Right cardiac atrium (tissue), 5 donors: ENCODE measurements at places on chromosomes 12 and 14. TPM values are rescaled to one million over a fixed set of nuclear protein-coding genes. Genes with fewer than 3 reads are reported as not detected.

DNA sequence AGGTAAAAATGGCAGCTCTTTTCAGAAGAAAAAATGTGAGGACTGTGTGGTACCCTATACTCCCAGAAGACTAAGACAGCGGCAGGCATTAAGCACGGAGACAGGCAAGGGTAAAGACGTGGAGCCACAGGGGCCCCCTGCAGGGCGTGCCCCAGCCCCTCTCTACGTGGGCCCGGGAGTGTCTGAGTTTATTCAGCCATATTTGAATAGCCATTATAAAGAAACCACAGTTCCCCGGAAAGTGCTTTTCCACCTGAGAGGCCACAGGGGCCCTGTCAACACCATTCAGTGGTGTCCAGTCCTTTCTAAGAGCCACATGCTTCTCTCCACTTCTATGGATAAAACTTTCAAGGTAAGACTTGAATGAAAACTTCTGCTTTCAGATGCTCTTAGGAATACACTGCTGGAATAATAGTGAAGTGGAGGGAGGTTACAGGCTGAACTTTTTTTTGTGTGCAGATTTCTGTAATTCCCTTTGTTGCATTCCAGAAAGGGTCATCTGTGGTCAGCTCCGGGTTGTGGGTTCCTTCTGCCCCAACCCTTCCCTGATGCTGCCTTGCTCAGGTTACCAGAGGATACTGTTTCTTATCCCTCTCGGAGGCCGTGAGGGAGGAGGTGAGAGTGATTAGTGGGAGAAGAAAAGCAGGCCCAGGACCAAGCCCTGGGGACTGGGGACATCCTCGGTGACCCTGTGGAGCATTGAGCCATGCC lies 58.4 kb downstream of the SLC25A47 start:
- DNase-seq = no peak

DNA sequence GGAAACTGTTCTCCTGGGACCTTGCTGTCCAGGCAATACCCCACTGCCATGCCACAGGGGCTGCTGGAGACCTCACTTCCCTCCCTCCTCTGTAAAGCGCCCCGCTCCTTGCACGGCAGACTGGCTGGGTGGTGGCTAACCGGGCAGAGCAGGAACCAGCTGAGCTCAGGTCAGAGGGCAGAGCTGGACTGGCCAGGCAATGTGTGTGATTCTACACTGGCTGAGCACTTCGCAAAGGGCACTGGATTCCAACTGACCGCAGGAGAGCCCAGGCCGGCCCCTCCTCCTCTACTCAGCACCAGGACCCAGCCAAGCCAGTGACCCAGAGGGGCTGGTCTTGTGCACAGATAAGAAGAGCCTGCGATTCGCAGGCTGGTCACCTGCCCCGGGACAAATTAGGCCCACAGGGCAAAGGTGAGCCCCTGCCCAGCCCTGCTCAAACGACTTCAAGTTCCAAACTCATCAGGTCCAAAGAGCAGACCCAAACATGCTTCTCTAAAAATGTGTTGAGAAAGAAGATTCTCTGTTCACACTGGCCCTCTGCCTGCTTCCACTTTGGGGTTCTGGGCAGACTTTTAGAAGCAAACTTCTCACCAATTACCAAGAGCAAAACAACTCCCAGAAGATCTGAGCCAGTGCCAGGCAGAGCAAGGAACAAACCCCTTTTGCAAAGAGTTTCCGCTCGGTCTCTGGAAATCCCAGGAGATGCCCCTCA lies 54.9 kb upstream of the DIO3 start:
- DNase-seq = no peak

DNA sequence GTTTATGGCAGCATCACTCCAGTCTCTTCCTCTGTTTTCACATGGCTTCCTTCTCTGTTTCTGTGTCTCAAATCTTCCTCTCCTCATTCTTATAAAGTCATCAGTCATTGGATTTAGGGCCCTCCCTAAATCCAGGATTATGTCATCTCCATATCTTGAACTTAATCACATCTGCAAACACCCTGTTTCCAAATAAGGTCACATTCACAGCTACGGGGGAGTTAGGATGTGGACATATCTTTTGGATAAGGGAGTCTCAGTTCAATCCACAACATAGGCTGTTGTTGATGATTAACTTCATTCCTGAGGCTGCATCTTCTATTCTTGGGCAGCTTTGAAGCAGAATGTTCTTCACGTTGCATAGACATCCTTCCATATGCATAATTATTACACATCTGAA lies 40.3 kb upstream of the NTF3 start:
- no peak for DNase-seq

The KIF26A gene
- 7.1 TPM for polyA plus RNA-seq
